ENCODE measurements at places on chromosomes 1 and 21.

DNA sequence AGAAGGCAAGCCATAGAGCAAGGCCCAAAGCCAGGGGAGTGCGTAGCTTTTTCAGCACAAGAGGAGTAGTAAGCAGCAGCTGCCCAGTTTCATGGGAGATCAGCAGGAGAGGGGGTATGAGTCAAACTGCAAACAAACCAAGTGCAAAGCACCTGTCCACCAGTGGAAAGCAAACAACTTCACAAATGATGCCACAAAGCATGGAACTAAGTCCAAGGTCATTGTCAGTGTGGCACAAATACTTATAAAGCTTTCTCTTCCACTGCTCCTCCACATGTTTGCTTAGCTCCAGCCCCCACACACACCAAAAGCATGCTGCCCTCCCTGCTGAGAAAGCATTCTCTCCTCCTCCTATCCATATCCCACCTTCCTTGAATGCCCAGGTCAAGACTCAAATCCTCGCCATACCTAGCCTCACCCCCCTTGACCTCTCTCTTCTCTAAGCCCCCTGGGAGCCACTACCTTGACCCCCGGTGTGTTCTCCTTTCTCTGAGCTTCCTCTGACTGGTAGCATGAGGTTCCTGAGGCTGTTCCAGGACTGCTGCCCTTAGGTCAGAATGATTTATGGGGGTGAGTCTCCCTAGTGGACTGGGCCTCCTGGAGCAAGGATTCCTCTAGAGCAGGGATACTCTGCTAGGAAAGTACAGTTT is 70.4 kb downstream of the DMAP1 start:
- no peak for DNase-seq

DNA sequence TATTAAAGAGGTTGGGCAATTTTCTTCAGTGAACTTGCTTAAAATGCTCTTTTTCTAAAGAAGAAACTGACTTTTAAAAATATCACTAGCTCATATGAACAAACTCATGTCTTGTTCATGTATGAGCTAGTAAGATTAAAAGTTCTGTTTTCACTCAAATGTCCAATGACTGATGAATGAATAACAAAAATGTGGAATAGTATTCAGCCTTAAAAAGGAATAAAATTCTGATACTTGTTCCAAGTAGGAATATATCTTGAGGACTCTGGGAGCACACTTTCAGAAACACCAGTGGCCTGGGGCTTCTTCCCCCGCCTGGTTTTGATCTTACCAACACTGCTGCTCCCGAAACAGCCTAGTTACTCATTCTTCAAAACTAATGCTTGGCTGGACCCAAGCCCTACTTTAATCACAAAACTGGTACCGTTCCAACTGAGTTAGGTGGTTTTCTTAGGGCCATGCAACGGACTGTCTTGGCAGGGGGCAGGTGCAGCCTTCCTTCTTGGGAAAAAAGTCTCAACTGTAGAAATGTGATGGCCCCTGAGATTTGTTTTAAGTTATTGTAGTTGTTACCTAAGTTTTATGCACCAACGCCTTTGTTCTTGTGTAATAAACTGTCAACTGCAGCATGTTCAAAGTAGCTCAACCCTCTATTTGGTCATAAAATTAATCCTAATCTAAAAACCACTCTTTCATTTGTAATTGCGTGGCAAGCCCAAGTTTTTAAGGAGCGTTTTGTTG is 116.0 kb downstream of the ETS2 start:
- no peak for DNase-seq

DNA sequence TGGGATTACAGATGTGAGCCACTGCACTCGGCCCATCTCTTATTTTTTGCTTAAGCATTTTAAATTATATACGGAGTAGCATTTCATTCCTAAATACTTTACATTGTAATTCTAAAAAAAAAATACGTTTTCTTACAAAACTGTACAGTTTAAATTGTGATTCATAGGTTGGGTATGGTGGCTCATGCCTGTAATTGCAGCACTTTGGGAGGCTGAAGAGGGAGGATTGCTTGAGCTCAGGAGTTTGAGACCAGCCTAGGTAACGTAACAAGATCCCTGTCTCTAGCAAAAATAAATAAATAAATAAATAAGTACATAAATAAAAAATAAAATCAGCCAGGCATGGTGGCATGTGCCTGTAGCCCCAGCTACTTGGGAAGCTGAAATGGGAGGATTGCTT is 24.6 kb downstream of the TBCE start:
- DNase-seq = no peak

DNA sequence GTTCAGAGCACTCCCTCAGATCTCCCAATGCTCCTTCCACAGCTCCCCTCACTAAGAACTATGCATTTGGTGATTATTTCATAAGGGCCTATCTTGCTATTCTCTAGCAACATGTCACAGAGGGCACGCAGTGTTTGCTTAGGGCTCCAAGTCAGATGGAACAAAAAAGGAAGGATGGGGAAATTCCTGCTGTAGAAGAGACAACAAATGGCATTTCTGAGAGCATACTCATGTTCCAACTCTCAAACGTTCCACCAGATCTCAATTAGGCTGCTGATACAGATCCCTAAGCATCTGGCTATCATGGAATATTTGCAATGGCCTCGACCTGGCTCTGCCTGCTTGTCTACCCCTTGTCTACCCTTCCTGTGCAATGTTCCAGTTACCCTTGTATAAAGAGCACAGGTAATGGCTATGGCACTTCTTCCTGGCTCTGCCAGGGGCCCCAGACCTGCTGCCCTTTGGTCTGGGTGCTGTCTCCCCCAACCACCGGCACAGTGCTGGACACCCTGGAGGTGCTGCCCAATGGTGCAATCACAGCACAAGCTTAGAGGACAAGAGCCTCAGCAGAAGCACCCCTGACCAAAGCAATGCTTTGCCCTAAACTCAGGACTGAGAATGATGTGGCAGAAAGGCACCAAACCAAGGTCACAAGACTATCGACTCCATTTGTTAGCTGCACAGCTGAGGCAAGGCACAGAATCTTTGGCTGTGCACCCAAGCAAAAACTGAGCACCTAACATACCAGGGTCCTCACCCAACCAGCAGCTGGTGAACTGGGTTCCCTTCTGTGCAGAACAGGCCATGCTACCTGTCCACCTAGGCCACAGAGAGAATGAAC is 3.6 kb downstream of the PARP1 start:
- no peak for DNase-seq

DNA sequence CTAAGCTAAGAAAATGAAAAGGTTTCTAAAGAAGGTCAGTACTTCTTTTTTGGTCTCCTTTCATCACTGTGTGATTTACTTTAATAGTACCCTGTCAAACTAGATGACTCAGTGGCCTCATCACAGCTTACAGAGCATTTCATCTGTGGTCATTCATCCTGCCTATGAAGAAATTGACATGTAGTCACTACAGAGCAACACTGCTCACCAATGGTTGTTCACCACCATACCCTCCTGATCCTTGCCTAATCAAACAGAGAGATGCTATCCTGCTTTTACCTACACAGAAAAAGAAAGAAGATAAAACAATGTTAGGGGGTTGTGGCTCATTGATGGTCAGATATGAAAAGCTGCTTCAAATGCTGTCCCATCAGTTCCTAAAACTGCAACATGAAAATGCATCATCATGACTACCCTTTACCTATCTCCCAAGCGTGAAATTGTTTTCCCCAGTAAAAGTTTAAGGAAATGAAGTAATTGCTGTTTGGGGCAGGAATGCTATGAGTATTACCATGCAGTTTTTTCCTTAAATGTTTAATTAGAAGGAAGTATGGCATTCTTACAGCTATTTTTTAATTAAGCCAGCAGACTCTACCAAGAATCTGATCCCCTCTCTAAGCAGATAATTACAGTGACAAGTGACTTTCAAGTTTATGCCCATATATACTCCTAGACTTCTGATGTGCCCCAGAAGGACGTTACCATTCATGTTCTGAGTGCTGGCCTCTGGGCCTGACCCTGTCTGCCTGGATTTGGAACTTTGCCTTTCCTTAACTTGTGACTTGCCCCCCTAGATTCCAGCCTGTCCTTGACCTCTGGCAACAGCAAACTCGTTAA is 46.1 kb upstream of the FBXO28 start:
- no peak for DNase-seq

GRCh38 chr21:24910591-24910990 is 696.7 kb downstream of the MRPL39 start:
- DNase-seq = no peak

GRCh38 chr1:164983023-164983650 is 373.4 kb downstream of the LMX1A start:
- DNase-seq = no peak

DNA sequence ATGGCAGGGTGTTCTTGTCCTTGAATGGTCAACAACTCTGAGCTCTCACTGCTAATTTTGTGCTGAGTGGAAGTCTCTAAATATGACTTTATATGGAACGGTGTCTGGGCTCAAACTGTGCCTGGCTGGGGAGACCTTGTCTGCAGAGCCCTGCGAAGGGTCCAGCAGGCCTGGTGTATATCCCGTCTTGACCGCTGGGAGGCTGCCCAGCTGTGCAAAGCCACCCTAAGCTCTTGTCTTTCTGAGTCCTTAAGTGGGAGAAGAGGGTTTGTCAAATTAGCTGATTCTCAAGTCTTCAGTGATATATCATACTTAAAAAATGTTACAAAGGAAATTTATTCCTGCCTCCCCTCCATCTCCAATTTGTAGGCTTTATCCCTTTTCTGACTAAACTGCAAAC is 198.7 kb downstream of the KCNJ6 start:
- DNase-seq = no peak

DNA sequence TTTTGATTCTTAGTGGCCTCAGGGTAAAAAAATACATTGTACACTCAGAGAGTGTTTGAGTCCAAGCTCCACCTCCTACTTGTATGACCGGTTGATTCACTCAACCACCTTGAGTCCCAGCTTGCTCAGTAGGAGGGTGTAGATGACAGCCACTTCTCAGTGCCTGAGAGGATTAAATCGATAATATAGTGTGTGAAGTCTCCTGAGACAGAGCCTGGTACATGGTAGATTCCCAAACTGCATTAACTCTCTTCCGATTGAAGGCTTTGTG is 38.4 kb downstream of the NCMAP start:
- no peak for DNase-seq

DNA sequence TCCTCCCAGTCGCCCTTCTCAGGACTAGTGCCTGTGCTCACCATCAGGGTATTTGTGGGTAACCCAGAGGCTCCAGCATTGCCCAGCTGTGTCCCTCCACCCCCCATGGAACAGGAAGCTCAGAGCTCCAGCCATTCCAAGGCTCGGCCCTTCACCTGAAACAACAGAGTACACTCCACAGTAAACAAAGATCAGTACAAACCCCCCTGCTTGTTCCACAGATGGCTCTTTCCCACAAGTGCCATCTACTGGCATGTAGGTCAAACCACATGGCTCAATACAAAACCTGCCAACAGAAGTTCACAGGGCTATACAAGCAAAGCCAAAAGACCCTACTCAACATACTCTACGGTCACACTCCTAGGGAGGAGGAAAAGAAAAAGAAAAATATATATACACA is 258.7 kb downstream of the AGBL4 start:
- DNase-seq = no peak

- no peak for DNase-seq
These were observed 105.5 kb downstream of the RERE start for GRCh38 chr1:8711873-8712412.

GRCh38 chr1:232921381-232921780 is 29.0 kb upstream of the NTPCR start:
- DNase-seq = no peak

- no peak for DNase-seq
These were observed 108.2 kb upstream of the GREM2 start for GRCh38 chr1:240719953-240720700.

- no peak for DNase-seq
These were observed 90.0 kb downstream of the GRIK1 start for GRCh38 chr21:29849735-29850176.

GRCh38 chr1:234929369-234929768 is 199.3 kb downstream of the TOMM20 start:
- DNase-seq = no peak

- DNase-seq = no peak
These were observed 3.2 kb downstream of the TBX15 start for GRCh38 chr1:118984722-118985639.

DNA sequence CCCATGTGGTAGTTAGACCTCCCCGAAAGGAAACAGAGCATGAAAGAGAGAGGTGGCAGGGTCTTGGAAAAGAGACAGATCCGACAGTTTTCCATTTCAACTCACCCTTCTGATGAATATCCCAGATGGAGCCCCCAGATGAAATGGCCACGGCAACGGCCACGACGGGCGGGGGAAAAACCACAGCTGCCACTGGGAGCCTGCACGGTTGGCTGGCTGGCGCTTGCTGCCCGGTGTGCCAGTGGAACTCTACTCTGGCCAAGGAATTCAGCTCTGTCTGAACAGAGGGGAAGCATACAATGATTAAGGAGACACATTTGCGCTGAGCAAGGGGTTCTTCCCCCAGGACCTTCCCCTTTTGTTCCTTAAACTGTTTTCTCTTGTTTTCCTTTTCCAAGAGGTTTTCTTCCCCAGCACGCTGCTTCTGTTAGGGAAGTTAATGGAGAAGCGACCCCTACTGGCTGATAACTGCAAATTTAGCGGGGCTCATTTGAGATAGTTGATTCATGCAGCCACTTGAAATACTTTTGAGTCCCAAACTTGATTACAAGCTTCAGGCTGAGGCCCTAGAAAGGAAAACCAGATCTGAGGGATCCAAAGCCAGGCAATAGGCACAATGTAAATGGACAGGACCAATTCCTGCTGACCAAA is 1122.5 kb downstream of the NCAM2 start:
- no peak for DNase-seq

GRCh38 chr21:45356653-45357435 is 48.1 kb upstream of the COL18A1 start:
- DNase-seq = no peak

GRCh38 chr1:81513796-81514354 is 286.9 kb upstream of the ADGRL2 start:
- DNase-seq = no peak

- no peak for DNase-seq
These were observed 10.7 kb upstream of the FCER1A start for GRCh38 chr1:159291424-159291823.

- no peak for DNase-seq
These were observed 1.3 kb downstream of the MTFR1L start for GRCh38 chr1:25821112-25821476.

GRCh38 chr1:19689085-19689757 is 24.5 kb downstream of the HTR6 start:
- DNase-seq = no peak

DNA sequence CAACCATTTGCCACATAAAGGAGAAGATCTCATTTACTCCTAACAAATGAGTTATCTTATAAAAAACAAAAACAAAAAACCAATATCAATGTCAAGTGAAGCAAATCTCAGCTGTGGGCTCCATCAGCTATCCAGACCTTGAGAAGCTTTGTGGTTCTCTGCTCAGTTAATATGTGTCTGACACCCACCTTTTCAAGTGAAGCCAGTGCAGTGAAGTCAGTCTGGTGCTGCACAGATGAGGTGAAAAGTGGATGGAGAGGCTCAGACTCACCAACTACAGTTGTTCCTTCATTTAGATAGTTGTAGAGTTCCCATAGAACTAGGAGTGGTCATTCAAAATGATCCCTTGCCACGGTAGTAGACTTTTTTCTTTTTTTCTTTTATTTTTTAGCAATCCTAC is 106.8 kb downstream of the NTNG1 start:
- no peak for DNase-seq

- DNase-seq = no peak
These were observed 1.1 kb downstream of the LGALS8 start for GRCh38 chr1:236524895-236525184.

GRCh38 chr1:229596925-229597699 is 28.8 kb downstream of the TAF5L start:
- DNase-seq = no peak

Data from breast epithelium (tissue), 4 donors.